ENCODE measurements at places on chromosomes 6 and 20.
A peak's percentile ranks its signal among the peaks of the same experiment; 100 is the strongest.

DNA sequence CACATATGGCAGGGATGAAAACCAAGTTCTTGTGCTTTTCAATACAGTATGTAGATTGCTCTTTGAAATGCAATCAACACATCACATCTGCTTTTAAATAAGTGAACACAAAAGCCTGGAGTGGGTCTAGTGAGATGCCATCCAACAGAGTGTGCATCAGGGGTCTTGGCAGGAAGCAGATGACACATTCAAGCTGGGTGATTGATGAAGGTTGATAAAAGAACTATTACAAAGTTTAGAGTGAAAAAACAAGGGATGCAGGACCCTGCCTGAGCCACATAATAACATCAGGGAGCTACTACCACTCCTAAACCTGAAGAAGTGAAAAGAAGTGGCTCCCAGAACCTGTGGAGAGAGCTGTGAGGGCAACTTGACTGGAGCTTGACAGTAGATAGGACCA, 16.6 kb upstream of the PLCB1 start:
- no peak for DNase-seq

GRCh38 chr6:161360520-161360919, 86.7 kb upstream of the AGPAT4 start:
- DNase-seq, result no peak

GRCh38 chr6:109036574-109037294, 57.9 kb downstream of the SESN1 start:
- peak; percentile 47 for DNase-seq

- DNase-seq, result no peak
Observed at GRCh38 chr20:35200267-35200666, 26.2 kb upstream of the MMP24 start.

- no peak for DNase-seq
Observed at GRCh38 chr6:22917344-22917743, 348.0 kb downstream of the HDGFL1 start.

- no peak for DNase-seq
Observed at GRCh38 chr6:16705081-16705993, 55.9 kb downstream of the ATXN1 start.

DNA sequence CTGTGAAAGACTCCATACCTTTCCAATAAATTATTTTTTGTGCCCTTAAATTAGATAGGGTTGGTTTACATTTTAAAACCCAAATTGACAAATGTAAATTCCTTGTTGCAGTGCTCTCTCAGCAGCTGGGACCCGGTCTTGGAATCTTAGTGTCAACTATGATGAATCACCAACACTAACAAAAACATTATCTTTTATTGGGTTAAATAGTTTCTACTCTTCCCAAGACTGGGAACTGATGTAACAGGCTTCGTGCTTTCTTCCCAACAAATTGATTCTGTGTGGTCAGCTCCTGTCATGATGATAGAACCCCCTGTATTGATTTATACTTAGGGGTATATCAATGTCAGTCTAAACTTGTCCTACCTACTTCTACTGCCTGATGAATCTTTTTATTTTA, 23.2 kb upstream of the AHI1 start:
- DNase-seq, result no peak

GRCh38 chr20:58241766-58242465, 13.5 kb upstream of the ANKRD60 start:
- DNase-seq, result no peak

DNA sequence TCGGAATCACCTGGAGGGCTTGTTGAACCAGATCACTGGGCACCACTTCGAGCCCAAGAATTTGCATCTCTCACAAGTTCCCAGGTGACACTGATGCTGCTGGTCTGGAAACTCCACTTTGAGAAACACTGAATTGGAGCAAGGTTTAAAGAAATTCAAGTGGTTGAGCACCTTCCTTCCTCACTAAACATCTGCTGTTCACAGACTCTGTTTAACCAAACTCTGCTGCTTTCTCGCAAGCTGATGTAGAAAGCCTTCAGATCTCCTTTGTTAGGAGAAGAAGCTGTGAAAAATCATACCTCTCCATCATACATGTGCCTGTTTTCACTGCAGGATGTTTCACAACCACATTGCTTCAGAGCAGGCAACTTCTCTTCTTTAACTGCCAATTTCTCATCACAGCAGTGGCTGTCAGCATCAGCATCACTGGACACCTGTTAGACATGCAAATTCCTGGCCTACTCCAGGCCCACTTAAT, 87.5 kb upstream of the TOP1 start:
- no peak for DNase-seq

Data from CD4-positive, alpha-beta T cell treated with Interleukin-2 at 100 ng/mL for 4 hours (primary cell).